ENCODE measurements at places on chromosomes 11 and 22.
A peak's percentile ranks its signal among the peaks of the same experiment; 100 is the strongest.

DNA sequence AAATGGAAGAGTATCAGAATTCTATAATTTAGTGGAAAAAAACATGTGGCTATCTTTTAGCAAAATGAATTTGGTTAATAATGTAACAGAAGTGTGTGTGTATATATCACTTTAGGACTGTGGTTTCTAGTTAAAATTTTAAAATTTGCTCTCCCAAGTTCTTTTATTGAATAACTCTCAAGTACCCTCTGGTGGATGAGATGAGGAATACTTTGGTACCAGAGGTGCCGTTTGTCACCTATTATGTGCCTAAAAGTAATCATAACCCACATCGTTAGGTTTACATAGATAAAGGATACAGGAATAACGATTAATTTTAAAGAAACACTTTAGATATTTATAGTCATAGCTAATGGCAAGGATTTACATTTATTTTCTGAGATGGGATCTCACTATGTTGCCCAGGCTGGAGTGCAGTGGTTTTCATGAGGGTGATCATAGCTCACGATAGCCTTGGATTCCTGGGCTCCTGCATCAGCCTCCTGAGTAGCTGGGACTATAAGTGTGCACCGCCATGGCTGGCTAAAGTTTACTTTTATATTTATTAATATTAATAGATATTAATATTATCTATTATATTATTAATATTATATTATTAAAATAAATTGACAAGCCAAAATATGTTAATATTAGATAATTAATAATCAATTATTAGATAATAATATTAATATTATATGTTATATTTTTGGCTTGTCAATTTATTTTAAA is 66.7 kb upstream of the CAPRIN1 start:
- peak; percentile 54 for DNase-seq

GRCh38 chr22:28410050-28410816 is 269.4 kb downstream of the TTC28 start:
- peak; percentile 16 for DNase-seq

GRCh38 chr11:116939499-116939898 is 102.1 kb upstream of the APOA1 start:
- no peak for DNase-seq

DNA sequence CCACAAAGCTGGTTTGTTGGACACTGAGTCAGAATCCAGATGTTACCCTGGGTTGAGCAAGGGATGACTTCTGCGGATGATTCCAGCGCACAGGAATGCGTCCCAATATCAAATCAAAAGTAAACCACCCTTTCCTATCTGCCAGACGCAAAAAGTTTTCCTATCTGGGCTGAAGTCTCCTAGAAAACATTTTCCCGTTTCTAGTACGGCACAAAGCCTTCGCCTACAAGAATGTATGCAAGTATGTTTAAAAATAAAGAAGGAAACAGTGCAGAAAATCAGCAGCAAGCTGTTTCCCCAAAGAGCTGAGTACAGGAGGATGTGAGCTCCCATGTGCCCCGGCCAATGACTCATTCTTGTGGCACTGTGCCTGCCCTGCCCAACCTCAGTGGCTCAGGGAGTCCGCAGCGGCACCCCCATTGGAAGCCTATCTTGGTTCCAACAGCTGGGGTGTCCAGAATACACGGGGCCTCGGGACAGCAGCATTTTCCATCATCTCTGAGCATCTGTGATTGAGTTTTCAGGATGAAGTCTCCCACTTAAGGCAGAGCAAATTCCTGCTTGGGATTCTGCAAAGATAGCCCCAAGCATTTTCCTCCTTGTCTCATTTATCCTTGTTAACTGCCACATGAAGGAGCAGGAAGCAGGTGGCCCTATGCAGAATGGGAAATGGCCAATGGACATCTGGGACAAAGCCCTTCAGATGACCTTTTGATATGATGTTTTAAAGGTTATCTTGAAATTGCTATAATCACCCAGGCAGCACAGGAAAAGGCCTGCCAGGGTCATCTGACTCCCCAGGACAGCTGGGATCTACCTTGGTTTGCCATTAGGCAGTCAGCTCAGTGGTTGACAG is 17.5 kb downstream of the KCNJ5 start:
- peak; percentile 93 for DNase-seq

- DNase-seq: no peak
These were observed 1995.6 kb upstream of the RAG2 start for GRCh38 chr11:38593649-38594048.

DNA sequence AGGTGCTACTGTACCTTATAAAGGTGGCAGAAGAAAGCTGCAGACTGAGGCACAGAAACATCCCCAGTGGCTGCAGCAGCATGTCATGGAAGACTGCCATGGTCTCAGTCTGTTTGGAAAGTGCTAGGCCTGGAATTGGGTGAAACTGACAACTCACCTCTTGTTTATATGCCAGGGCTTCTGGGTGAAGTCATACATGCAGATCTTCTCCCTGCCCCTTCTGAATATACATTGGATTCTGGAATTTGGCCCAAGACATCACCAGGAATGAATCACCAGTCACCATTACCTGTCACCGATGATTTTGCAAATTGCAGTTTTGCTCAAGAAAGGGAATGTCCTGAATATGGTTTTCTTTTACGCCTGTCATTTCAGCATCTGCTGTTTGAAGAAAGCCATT is at the start of gene PLET1:
Gene PLET1, minus strand, starts transcription at position 371 of the 400 bp plus-strand sequence. Its CDS starts 271 bp downstream, at position 100.
- no peak for DNase-seq

GRCh38 chr11:99545616-99546015 is 524.9 kb downstream of the CNTN5 start:
- no peak for DNase-seq

DNA sequence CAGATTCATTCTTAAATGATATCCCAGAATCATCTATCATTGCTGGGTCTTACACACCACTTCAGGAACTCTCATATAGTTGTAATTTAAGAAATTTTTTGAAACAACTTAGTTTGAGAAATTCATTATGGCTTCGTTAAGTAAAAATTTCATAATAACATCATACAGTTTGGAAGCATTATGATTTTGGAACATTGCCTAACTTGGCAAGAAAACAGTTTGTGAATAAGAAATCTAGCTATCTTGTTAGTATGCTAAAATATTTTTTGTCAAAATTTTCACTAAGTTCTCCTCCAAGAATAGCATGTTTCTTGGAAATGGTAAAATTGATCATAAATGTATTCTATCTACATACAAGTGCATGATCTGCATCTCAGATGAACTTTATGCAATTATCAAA is 217.7 kb downstream of the CNTN5 start:
- no peak for DNase-seq

DNA sequence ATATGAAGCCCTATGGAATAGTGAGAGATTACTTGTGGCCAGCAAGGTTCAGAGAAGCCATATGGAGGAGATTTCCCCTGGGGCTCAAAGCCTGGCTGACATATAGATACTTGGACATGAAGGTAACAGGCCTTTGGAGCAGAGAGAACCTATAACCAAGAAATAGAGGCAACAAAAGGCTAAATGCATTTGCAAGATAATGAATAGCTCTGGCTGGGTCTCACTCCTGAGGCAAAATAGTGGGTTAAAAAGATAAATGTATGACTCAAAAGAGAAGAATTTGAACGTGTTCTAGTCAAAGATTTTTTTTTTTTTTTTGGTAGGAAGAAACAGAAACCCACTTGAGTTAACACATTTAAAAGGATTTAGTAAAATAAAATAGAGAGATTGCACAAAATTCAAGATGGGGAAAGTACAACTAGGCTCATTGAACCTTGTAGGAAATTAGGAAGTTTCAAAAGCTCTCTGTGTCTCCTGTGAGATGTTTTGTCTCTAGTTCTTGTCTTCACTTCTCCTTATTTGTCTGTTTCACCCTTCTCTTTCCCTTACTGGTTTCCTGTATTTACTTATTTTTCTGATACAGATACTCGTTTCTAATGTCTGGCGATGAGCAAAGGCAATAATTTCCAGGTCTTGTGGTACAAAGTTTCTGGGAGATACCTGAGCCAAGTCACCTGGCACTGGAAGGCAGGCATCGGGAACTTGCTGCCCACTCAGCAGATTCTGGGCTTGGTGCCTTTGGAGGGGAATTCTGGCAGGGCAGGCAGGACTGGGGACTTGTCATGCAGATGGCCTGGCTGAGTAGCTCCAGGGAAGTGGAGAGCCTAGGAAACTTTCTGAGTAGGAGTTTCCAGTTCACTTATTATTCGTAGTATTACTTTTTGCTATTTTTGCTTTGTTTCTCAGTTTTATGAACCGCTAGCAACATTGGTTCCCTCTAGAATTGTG is 49.2 kb upstream of the SESN3 start:
- DNase-seq: no peak

DNA sequence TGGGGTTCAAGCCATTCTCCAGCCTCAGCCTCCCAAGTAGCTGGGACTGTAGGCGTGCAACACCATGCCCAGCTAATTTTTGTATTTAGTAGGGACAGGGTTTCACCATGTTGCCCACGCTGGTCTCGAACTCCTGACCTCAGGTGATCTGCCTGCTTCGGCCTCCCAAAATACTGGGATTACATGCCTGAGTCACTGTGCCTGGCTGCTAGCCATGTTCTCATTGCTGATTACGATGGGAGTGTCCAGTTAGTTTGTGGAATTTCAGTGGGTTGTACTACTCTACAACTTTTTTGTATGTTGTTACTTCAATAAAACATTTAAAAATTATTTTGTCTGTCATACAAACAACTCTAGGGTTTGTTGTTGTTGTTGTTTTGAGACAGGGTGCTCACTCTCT is 4.8 kb upstream of the VPS11 start:
- DNase-seq: no peak

DNA sequence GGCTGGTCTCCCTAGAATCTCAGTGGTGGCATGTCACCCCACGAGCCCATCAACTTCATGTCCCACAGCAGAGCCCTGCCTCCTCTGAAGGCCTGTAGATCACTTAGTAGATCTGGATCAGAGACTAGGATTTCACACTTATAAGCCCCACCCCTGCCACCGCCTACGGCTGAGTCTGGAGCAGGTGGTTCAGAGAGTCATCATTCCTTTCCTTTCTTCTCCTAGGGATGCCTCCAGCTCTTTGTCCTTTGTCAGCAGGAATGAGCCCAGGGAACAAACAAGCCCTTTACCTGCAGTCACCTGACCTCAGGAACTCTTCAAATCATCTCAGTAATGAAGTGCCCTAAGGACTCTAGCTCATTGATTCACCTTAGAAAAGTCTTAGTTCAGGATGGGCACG is 37.8 kb downstream of the SCGB1A1 start:
- DNase-seq: no peak

DNA sequence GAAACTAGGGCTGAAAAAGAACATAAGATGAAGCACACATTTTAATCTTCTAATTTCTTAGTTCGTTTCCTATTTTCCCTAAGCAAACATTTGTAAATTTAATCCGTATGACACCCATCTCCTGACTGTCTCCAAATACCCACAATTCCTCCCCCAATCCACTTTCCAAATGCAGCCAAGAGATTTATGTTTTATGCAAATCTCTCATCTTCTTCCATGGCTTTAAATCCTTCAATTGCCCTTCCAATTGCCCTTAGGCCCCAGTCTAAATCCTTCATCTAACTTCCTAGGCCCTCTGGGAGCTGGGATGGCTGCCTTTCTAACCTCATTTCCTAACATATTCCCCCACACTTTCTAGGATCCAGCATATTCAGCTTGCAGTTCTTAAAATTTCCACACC is 18.0 kb upstream of the POU2AF1 start:
- no peak for DNase-seq

GRCh38 chr11:96105197-96105895 is 181.4 kb upstream of the MTMR2 start:
- DNase-seq: peak; percentile 30

- no peak for DNase-seq
These were observed 13.5 kb upstream of the CRY2 start for GRCh38 chr11:45833761-45834160.

GRCh38 chr11:122723106-122723505 is 67.6 kb downstream of the UBASH3B start:
- no peak for DNase-seq

GRCh38 chr11:134725716-134726639 is 313.9 kb upstream of the B3GAT1 start:
- DNase-seq: no peak

- DNase-seq: no peak
These were observed 9.6 kb downstream of the ANKK1 start for GRCh38 chr11:113397212-113397611.

- no peak for DNase-seq
These were observed 54.6 kb downstream of the LRRC74B start for GRCh38 chr22:21100149-21101032.

DNA sequence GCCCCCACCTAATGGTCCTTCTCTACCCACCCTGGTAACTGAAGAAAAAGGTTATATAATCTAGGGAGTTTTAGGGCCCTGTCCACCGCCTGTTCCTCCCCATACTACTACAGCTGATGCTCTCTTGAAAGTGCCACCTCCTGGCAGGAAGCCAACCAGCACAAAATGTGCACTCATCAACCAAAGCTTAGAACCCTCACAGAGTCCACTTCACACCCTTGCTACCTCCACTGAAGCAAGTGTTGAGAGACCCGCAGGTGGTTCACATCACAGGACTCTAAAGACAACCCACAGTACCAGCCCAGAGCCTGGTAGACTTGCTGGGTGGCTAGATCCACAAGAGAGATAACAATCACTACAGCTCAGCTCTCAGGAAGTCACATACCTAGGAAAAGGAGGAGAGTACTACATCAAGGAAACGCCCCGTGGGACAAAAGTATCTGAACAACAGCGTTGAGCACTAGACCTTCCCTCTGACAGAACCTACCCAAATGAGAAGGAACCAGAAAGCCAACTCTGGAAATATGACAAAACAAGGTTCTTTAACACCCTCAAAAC is 17.5 kb upstream of the OR10W1 start:
- no peak for DNase-seq

Data from common myeloid progenitor, CD34-positive (primary cell).